ENCODE measurements at places on chromosomes 13 and 19.

DNA sequence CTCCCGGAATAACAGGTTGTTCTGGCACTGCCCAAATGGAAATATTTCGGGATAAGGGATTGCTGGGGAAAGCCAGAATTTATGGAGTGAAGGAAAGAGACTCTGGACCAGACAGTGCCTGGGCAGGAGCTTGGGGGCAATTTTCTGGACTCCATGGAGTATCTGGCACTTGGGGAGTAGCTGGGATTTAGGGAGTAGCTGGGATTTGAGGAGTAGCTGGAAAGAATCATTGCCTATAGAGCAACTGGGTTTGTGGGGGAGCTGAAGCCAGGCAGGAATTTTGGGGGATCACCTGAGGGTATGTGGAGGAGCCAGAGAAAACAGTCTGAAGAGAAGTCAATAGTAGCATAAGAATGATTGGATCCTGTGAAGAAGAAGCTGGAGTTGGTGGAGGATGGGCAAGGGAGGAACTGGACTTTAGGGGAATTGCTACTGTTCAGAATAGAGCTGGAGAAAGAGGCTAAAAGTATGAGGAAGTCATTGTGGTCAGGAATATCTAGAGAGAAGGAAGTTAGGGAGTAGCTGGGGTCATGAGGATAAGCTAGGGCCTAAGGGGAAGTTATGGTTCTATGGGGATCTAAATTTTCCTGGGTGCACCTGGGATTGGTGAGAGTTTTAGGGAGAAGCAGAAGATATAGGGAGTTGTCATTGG, 14.8 kb downstream of the FSD1 start:
- no peak for DNase-seq

DNA sequence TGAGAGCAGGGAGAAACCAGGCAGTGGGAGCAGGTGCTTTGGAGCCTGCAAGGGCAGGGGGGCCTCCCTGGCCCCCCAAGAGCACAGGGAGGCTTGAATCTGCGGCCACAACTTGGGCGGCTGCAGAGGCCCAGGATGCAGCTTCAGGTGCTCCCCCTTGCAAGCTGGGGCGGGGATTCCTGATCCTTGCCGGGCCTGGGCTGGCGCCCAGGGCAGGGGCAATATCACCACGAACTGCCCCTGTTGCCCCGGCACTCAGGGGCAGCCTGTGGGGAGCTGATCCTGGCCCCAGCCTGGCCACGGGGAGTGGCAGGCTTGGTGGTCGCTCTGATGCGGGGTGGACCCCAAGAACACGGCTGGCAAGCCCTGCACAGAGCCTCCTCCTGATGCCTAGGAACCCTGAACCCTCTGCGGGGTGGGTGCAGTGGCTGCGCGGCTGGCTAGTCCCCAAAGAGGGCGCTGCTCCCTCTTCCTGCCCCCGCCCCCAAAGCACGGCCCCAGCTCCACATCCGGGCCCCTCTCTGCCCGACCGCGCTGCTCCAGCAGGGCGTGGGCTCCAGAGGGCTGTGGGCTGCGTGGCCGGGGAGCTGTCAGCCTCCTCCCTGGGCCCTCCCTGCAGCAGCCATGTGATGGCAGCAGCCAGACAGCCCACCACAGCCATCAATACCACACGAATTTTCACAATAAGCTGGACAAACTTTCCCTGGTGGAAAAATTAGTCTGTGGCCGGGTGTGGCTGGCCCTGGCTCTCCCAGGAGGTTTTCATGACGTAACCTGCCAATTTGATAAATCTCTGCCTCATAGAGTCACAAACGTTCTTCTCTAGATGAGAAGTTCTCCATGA, 21.0 kb downstream of the TNFSF9 start:
- no peak for DNase-seq

- DNase-seq = peak; percentile 91
These were observed 245.7 kb downstream of the DNAJC15 start for GRCh38 chr13:43269037-43269481.

DNA sequence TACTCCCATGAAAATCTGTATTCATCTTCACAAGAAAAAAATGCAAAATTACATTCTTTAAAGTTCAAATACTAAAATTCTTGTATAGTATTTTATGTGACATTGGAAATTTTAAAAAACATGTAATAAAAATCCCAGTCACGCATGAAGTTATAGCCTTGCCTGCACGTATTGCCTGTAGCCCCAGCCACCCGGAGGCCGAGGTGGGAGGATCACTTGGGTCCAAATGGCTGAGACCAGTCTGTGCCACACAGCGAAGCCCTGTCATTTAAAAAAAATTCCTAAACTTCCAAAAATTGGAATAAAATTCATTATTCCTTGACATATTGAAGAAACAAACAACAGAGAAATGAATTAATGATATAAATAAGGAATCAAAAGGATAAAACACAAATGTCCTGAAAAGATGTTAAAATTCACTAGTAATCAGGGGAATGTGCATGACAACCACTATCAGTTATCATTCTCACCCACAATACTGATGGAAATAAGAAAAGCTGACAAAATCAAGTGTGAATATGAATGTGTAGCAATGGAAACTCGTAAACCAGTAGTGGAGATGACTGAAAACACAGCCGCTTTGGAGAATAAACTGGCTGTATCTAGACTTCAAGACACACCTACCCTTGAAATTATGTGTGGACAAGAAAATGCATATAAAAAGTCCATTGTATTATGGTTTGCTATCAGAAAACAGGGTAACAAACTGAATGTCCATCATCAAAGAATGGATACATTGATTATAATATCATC, 7.5 kb downstream of the CARD8 start:
- DNase-seq = no peak

- no peak for DNase-seq
These were observed 103.7 kb downstream of the MYO16 start for GRCh38 chr13:108733022-108733560.

GRCh38 chr19:53388904-53389303, 6.0 kb upstream of the ZNF765 start:
- DNase-seq = no peak

- DNase-seq = no peak
These were observed 24.4 kb downstream of the WTIP start for GRCh38 chr19:34506026-34506370.

- no peak for DNase-seq
These were observed 7.5 kb upstream of the C2CD4C start for GRCh38 chr19:416416-416815.

- no peak for DNase-seq
These were observed 1355.0 kb downstream of the OLFM4 start for GRCh38 chr13:54383604-54384003.

DNA sequence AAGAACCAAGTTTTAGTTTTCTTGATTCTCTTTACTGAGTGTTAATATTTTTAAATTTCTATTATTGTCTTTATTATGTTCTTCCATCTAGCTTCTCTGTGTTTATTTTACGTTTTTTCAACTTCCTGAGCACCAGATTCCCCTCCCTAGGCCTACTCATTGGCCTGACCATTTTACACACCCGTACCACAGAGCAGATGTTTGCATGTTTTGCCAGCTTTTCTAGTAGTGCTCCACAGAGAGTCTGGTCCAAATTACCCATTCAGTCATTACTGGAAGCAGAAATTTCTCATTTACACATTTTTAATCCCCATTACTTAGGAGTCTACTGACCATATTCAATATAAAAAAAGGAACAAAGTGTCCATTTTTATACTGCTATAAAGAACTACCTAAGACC, 66.9 kb downstream of the ING1 start:
- DNase-seq = no peak

- peak; percentile 35 for DNase-seq
These were observed 66.5 kb upstream of the USPL1 start for GRCh38 chr13:30551189-30551588.

DNA sequence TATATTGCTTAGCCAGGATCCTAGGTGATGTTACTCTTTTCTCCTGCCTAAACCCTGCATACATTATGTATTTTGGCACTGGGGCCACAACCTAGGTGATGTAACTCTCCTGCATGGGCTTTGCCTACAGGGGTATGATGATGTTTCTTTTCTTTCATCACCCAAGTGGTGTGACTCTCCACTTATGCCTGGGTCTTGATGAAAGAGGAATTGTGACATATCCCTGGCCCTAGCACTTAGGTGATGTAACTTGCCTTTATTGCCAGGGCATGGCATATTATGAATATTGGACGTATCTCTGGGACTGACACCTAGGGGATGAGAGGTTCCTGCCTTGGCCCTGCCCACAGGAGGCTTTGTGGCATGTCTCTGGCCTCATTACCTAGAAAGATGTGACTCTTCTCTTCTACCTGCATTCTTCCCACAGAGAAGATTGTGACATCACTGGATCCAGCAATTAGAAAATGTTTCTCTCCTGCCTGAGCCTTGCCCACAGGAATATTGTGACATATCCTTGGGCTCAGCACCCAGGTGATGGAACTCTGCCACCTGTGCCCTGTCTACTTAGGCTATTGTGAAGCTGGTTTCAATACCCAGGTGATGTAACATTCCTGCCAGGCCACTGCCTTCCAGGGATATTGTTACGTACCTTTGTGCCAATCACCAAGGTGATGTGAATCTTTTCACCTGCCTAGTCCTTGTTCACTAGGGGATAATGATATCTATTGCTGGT, 27.3 kb upstream of the ZNF254 start:
- no peak for DNase-seq

GRCh38 chr19:8609279-8610040, 1.1 kb downstream of the ADAMTS10 start:
- DNase-seq = peak; percentile 79

GRCh38 chr19:52967772-52968171, 5.1 kb upstream of the ZNF816 start:
- DNase-seq = no peak

GRCh38 chr13:39306639-39307589, 268.7 kb downstream of the NHLRC3 start:
- DNase-seq = no peak

GRCh38 chr13:73696271-73696670, 437.9 kb downstream of the KLF12 start:
- no peak for DNase-seq

DNA sequence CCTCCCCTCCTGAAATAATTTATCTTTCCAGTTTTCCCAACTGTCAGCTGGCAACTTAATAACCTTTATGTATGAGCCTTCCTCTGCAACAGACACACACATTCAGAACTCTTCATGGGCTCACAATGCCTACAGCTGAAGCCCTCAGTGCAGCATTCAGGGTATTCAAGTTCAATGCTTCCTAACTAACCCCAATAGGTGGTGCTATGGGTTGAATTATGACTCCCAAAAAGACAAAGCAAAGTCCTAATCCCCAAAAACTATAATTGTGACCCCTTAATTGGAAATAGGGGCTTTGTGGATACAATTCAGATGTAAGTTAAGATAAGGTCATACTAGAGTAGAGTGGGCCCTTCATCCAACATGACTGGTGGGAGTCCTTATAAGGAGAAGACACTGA, 202.2 kb downstream of the SUCLA2 start:
- no peak for DNase-seq

GRCh38 chr13:95603887-95604555, 40.5 kb downstream of the DZIP1 start:
- no peak for DNase-seq

DNA sequence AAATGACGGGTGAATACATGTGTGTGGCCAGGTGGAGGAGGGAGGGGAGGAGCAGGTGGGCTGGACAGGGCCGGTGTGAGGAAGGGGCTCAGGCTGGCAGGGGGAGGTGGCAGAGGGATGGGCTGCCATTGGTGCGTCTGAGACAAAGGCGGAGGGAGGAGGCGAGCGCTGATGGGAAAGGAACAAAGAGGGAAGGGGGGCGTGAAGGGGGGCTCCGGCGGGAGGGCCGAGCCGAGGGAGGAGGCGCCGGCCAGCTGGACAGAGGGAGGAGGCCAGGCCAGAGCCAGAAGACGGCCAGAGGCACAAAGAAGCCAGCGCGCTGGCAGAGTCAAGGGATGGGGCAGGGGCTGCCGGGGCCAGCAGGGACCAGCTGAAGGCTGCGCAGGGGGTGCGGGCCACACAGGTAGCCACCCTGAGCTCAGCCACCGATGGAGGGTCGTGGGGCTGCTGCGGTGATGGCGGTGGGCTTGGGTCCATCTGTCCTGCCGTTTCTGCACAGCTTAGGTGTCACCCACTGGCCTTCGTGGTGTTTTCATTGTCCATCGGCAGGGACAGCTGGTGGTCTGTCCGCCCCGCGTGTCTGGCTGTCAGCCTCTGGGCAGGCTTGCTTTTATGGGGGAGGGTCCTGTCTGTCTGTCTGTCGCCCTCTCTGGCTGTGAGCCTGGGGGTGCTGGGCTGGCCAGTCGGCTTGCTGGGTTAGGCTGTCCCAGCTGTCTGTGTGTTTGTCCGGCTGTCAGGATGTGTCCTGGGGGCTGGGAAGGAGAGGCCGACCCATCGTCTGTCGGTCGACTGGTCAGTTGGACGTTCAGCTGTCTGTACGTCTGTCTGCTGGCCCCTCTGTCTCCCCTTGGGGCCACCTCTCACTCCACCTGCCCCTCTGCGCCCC, 2.2 kb downstream of the APC2 start:
- no peak for DNase-seq

GRCh38 chr19:54179921-54180461, 7.0 kb upstream of the TMC4 start:
- peak; percentile 65 for DNase-seq
